ENCODE measurements at places on chromosomes 5 and 9. TPM values are rescaled to one million over a fixed set of nuclear protein-coding genes. Genes with fewer than 3 reads are reported as not detected.

- no peak for DNase-seq
These were observed 8.4 kb downstream of the TRAF1 start for GRCh38 chr9:120917929-120918762.

DNA sequence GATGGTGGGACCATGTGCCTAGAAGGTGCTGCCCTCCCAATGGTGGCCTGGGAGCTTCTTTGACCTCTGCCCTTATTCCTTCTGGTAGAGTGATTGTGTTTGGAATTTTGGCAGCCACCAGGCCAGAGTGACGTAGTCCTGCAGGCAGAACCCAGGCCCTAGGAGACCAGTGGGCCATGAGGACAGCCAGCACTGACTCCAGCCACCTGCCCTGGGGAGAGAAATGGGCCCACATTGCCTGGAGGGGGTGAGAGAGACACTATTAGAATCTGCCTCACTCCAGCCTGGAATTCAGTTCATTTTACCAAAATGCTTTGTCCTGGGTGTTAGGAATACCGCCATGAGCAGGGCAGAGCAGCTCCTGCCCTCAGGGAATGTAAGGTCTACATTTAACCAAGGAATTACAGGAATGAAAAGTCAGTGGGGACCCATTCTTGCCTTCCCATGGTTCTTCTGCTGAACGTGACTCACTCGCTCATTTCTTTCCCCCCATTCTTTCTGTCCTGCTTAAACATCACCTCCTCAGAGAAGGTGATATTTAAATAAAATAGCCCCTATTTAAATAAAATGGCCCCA is 5.5 kb upstream of the COL27A1 start:
- no peak for DNase-seq

GRCh38 chr5:110769000-110769681 is 30.3 kb downstream of the SLC25A46 start:
- DNase-seq, result no peak

- DNase-seq, result no peak
These were observed 11.4 kb downstream of the FOXE1 start for GRCh38 chr9:97864396-97864795.

GRCh38 chr9:18327121-18327520 is 146.8 kb upstream of the ADAMTSL1 start:
- DNase-seq, result no peak

- no peak for DNase-seq
These were observed 28.1 kb downstream of the MRPL22 start for GRCh38 chr5:154968953-154969352.

CD72 gene
- 0.47 TPM for total RNA-seq

CDKN2B gene
- 0.16 TPM for total RNA-seq

- DNase-seq, result no peak
These were observed 26.7 kb upstream of the FCN1 start for GRCh38 chr9:134944351-134944802.

DNA sequence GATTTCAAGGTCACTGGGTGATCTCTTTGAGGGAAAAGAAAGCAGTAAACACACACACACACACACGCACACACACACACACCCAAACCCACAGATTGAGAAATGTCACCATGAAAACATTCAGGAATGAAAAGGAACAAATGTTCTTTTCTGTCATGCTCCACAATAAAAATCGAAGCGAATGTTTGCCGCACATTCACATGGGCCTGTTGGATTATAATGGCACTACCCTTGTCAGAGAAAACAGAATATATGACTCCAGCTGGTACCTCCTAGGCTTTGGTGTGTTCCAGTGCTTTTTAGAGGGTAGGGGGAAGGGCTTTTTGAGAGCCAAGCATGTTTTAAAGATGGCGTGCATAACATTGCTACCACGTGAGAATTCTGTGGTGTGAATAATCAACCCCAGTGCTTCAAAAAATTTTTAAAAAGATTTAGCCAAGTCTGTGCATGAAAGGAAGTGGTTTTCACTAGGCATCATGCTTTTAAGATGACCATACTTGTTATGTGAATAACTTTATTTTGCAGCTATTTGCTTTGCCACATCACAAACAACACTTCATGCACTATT is 120.8 kb upstream of the ZNF608 start:
- DNase-seq, result no peak

DNA sequence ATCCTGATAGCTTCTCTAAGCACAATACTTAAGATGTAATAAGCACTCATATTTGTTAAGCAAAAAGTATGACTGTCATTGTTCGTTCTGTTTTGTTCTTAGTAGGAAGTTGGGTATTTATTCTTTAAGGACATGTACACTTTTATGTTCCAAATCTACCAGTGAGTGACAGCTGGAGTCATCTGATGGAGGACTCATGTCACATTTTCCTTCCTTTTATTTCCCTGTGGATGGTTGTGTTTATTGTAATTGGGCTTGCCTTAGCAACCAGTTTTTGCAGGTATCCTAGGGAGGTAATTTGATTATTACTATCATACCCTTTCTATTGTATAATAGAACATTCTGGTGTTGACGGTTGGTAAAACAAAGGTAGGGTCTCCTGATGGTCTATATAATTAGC is 145.7 kb downstream of the ZSWIM6 start:
- no peak for DNase-seq

- DNase-seq, result no peak
These were observed 36.4 kb downstream of the RASGEF1C start for GRCh38 chr5:180172447-180173197.

DNA sequence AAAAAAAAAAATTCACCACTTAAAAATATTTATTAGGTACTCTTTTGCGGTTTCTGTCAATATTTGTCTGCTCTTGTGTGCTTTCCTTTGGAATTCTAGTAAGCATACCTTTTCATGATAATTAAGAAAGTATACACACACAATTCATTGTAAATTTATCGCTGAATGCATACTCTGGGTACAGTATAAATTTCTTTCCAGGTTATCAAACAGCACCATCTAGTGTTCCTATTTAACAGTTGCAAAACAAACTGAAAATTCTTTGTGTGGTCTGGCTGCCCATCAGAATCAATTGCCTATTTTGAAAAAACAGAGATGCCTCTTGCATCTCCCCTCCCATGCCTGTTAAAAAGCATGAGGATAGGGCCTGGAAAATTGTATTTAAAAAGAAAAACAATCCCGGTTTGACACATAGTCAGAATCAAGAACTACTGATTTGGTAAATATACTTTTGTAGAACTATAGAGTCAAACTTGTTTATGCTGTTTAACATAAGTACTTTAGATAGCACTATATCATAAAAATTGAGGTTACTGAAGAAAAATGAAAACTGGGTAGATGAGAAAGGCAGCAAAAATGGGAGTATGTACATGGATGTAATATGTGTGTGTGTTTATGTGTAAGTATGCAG is 16.2 kb downstream of the PGGT1B start:
- DNase-seq, result no peak

FSTL4 gene
- 0.62 TPM for total RNA-seq

DNA sequence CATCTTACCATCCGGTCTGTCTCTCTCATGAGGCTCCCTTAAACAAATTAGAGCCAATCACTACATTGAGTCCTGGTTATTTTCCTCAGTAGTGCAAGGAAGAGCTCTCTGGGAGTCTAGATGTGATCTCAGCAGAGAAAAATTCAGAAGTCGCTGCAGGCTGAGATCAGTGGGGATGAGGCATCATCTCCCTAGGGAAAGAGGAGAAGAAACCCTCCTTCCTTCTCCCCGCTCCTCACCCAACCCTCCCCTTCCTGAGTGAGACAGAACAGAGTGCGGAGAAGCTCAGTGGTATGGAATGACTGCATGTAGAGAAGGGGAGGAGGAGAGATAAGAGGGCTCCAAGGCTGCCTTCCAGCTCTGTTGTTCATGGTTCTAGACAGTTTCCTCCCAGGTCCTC is 80.5 kb downstream of the PAPPA start:
- no peak for DNase-seq

DNA sequence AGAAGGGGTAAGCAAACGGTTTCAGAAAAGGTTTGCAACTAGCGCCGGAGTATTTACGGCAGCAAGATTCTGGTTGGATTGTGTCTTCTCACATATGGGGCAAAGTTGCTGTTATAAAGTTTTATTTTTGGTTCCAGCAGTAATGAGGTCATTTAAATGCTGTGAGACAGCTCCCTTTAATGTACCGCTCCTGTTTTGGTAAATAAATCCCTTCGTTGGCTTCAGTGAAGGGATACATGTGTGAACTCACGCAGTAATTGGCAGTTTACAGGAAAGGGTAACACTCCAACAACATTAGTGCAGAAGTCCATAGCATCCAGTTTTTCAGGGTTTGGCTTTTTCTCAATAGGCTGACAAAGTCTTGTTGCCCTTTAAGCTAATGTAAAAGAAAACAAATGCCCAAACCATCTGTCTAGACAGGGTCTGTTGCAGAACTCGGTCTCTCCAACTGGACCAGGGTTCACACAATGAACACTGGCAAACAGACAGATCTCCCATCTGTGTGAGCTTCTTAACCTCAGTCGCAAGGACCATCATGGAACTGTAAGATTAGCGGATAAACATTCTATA is 184.0 kb downstream of the GOLPH3 start:
- DNase-seq, result no peak

ANKRD31 gene
- 0.94 TPM for total RNA-seq

GRCh38 chr5:126513302-126513701 is 81.7 kb downstream of the ALDH7A1 start:
- DNase-seq, result no peak

EMB gene
- total RNA-seq, result 3.0 TPM

DNA sequence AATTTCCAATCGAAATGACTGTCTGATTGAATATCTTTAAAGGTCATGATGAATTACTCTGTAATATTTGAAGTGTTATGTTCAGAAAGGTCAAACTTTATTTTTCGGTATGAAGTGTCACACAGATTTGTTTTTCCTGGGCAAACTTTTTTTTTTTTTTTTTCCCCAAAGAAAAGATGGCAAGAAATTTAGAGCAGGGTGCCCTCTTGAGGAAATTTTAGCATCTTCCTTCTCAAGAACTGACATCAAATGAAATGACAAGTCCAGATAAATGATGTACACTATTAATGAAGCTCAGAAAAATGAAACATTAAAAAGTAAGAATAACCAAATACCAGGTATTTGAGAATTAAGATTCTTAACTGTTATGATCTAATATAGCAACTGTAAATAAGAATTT is 123.6 kb downstream of the INVS start:
- DNase-seq, result no peak

- no peak for DNase-seq
These were observed 327.4 kb downstream of the SH3GL2 start for GRCh38 chr9:17906176-17906840.
